ENCODE measurements at places on chromosomes 4 and X. TPM values are rescaled to one million over a fixed set of nuclear protein-coding genes. Genes with fewer than 3 reads are reported as not detected.

CHIC2 gene
- 7.3 TPM for total RNA-seq

- H3K36me3 ChIP-seq: no peaks in the 10 kb centered on the region
- H3K27ac ChIP-seq: no peak overlapping the region
- H3K27me3 ChIP-seq: no peaks in the 10 kb centered on the region
- H3K4me3 ChIP-seq: no peak overlapping the region
- no peak for DNase-seq
- H3K4me1 ChIP-seq: peaks cover 3% of the 10 kb centered on the region
Observed at GRCh38 chrX:39506131-39506530, 591.6 kb downstream of the BCOR start.

GRCh38 chr4:163693211-163693610 is 198.7 kb downstream of the TMA16 start:
- H3K27ac ChIP-seq: no peak overlapping the region
- no peaks in the 10 kb centered on the region for H3K36me3 ChIP-seq
- no peak overlapping the region for H3K4me3 ChIP-seq
- no peaks in the 10 kb centered on the region for H3K4me1 ChIP-seq
- no peaks in the 10 kb centered on the region for H3K27me3 ChIP-seq

USP17L11 gene
- not detected for total RNA-seq

HMX1 gene
- not detected for total RNA-seq

DNA sequence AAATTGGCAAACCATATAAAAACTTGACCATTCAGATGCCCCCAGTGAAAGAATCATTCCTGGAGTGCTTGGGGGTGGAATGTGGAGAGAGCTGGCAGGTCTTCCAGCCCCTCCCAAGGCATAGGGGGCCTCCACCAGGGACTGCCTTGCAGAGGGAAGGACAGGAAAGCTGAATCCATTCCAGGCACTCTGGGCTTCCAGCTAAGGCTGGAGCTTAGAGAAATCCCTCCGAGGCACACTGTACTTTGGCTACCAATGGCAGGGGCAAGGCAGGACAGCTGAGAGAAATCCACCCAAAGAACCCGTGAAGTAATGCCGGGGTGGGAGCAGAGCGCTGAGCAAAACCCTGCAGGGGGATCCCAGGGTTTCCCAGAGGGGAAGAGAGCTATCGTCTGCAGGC is 4.0 kb downstream of the CENPU start:
- H3K4me3 ChIP-seq: no peak overlapping the region
- no peaks in the 10 kb centered on the region for H3K36me3 ChIP-seq
- no peak overlapping the region for H3K27ac ChIP-seq
- no peak for DNase-seq
- H3K27me3 ChIP-seq: no peaks in the 10 kb centered on the region

PABPC1L2A gene
- total RNA-seq: not detected

DNA sequence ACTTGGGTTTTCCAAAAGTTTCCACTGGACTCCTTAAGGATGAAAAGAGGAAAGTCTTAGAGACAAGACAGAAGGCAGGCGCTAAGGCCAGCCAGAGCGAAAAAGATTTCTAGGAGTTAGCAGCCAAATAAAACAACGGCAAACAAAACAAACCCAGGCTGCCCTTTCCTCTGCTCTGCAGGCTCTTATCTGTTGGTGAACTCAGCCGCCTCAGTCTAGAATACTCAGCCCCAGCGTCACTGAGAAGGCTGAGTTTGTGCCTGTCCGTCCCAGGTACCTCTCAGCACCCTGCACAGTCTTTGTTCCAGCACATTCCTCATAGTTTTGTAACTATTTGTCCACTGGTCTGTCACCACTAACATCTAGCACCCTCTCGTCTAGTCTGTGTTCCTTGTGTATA is 75.6 kb upstream of the FAM9C start:
- H3K27ac ChIP-seq: peak overlapping the region; percentile 8
- no peaks in the 10 kb centered on the region for H3K36me3 ChIP-seq
- DNase-seq: peak; percentile 11
- H3K4me3 ChIP-seq: no peak overlapping the region
- no peaks in the 10 kb centered on the region for H3K27me3 ChIP-seq

ADGRG2 gene
- total RNA-seq: 0.25 TPM

DNA sequence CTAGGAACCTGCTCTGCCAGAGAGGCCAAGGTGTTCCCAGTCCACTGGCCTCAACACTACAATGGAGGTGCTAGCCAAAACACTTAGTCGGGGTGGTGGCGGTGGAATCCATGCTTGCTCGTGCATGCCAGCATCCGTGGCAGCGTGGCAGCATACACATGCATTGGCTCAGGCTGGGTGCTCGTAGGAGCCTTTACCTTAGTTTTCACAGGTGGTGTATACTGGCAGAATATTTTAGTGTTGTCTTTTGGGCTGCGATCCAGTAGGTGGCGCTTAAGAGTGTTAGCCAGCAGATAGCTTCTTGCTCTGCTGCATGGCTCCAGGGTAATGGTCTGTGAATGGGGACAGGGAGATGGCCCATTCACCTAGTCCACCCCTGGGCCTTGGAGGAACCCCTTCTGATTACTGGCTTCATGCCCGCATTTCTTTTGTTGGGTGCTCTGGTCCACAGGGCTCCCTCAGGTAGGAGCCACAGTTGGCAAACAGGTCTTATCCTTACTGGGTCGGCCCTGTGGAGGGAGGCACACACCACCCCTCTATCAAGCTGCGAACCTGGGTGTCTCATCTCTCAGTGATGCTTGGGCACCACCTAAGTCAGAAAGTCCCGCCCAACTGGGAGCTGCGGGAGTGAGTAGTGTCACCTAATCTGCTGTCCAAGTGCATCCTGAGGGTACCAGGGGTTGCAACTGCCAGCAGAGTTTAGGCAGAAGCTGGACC is 40.0 kb downstream of the RIPPLY1 start:
- H3K4me3 ChIP-seq: no peak overlapping the region
- H3K36me3 ChIP-seq: no peaks in the 10 kb centered on the region
- H3K27ac ChIP-seq: no peak overlapping the region
- H3K27me3 ChIP-seq: peaks cover 32% of the 10 kb centered on the region

DNA sequence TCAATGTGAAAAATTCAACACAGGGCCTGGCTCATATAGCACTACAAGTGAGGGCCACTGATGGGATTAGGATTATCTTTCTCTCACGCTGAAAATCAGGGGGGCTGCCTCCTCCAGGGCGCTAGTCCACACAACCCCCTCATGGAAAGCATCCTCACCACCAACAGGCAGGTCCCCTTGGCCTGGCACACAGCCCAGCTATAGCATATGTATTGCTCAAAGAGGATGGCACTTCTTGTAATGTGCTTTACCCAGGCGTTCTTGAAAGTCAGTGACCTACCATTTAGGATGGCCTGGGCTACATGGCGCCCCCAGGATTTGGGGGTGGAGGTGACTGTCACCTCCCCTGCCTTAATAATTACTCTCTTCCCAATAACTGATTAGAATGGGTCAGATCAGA is 71.0 kb upstream of the LSM6 start:
- H3K4me3 ChIP-seq: no peak overlapping the region
- no peaks in the 10 kb centered on the region for H3K4me1 ChIP-seq
- DNase-seq: no peak
- no peaks in the 10 kb centered on the region for H3K27me3 ChIP-seq
- H3K27ac ChIP-seq: no peak overlapping the region
- no peaks in the 10 kb centered on the region for H3K36me3 ChIP-seq

DNA sequence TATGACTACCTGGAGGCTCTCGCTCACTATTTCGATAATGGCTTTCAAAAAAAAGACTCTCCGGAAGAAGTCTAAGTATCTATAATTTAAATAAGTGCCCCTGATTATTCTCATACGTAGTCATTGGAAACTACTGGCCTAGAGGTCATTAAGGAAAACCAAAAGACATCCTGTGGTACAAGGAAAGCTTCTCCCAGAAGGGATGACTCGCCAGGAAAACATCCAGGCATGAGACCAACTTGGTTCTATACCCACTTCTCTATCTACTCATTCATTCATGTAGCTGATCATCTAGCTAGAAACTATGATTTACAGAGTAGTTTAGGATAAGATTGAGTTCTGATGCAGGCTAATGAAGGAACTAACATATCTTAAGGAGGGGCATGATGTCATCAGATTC is 37.7 kb downstream of the SOX3 start:
- no peaks in the 10 kb centered on the region for H3K27me3 ChIP-seq
- H3K27ac ChIP-seq: no peak overlapping the region
- no peaks in the 10 kb centered on the region for H3K36me3 ChIP-seq
- no peak overlapping the region for H3K4me3 ChIP-seq
- H3K4me1 ChIP-seq: no peaks in the 10 kb centered on the region

- H3K27ac ChIP-seq: no peak overlapping the region
- no peak for DNase-seq
- no peak overlapping the region for H3K4me3 ChIP-seq
- H3K4me1 ChIP-seq: no peaks in the 10 kb centered on the region
Observed at GRCh38 chrX:95063554-95063953, 1389.5 kb downstream of the FAM133A start.

PASD1 gene
- total RNA-seq: not detected

SUPT20HL1 gene
- total RNA-seq: not detected

DNA sequence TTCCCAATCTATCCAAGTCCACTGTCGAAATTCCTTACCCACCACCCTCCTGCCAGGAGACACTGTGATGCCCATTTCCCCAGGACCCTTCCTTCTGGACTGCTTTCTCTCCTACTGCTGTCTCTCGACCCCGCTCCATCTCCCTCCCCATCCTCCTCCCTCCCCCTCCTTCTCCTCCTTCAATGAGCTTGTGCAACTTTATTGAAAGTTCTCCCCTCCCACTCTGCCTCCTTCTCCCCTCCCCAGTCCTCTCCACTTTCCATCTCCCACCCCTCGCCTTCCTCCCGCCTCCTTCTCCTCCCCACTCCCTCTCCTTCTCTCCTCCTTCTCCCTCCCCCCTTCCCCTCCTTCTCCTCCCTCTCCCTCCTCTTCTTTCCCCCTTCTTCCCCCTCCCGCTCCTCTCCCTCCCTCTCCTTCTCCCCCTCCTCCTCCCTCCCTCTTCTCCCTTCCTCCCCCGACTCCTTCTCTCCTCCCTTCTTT is 116.6 kb upstream of the FAT1 start:
- peak overlapping the region; percentile 45 for H3K4me3 ChIP-seq
- peak overlapping the region; percentile 80 for H3K27ac ChIP-seq
- DNase-seq: peak; percentile 17
- H3K4me1 ChIP-seq: no peaks in the 10 kb centered on the region
- H3K27me3 ChIP-seq: no peaks in the 10 kb centered on the region

GRCh38 chr4:101140228-101140627 is 207.1 kb downstream of the PPP3CA start:
- no peaks in the 10 kb centered on the region for H3K36me3 ChIP-seq
- no peak for DNase-seq
- no peaks in the 10 kb centered on the region for H3K27me3 ChIP-seq
- H3K27ac ChIP-seq: no peak overlapping the region

DNA sequence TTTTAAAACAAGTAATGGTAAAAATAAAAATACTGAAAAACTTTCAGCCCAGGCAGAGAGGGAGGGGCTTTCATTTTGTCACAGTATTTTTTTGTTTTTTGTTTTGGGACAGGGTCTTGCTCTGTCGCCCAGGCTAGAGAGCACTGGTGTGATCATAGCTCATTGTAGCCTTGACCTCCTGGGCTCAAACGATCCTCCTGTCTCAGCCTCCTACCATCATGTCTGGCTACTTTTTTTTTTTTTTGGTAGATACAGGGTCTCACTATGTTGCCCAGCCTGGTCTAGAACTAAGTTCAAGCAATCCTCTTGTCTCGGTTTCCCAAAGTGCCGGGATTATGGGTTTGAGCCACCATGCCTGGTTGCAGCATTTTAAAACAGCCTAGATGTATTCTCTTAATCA is 40.8 kb upstream of the FAT1 start:
- no peak for DNase-seq
- H3K27ac ChIP-seq: no peak overlapping the region

- H3K36me3 ChIP-seq: no peaks in the 10 kb centered on the region
- no peaks in the 10 kb centered on the region for H3K27me3 ChIP-seq
- H3K4me1 ChIP-seq: peaks cover 48% of the 10 kb centered on the region
- H3K4me3 ChIP-seq: peak overlapping the region; percentile 71
- no peak for DNase-seq
Observed at GRCh38 chr4:39043861-39044363, 11.7 kb upstream of the TMEM156 start.

NELFA gene
- total RNA-seq: 9.7 TPM

NONO gene
- total RNA-seq: 115 TPM

PDCL2 gene
- total RNA-seq: not detected

TLR6 gene
- 1.1 TPM for total RNA-seq

- H3K4me1 ChIP-seq: peaks cover 69% of the 10 kb centered on the region
- peak; percentile 42 for DNase-seq
Observed at GRCh38 chr4:148056879-148057278, 325.0 kb downstream of the ARHGAP10 start.

GRCh38 chr4:87540146-87541058 is 11.2 kb upstream of the SPARCL1 start:
- DNase-seq: no peak
- no peaks in the 10 kb centered on the region for H3K27me3 ChIP-seq
- no peaks in the 10 kb centered on the region for H3K36me3 ChIP-seq

GPR50 gene
- total RNA-seq: not detected

DNA sequence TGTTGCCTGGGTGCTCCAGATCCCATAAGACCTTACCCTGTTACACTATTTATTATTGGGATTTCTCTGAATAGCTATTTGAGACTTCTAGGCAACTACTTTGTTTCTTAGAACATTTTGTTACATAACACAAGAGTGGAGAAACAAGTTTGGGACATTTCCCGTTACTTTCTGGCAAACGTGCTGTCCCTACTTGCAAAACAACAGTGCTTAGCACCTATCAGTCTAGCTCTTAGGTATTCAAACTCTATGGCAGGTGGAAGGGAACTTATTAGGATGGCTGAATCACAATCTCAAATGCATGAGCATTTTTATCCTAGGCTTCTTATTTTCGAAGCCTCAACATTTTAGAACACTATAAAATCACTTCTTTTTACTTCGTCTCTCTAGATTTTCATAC is 613.6 kb downstream of the DMD start:
- H3K27me3 ChIP-seq: no peaks in the 10 kb centered on the region
- no peak for DNase-seq
- H3K4me1 ChIP-seq: no peaks in the 10 kb centered on the region
- H3K27ac ChIP-seq: no peak overlapping the region
- H3K4me3 ChIP-seq: no peak overlapping the region

- H3K27ac ChIP-seq: no peak overlapping the region
- H3K27me3 ChIP-seq: no peaks in the 10 kb centered on the region
- H3K4me1 ChIP-seq: no peaks in the 10 kb centered on the region
Observed at GRCh38 chr4:156321203-156321602, 367.5 kb upstream of the CTSO start.

- H3K27ac ChIP-seq: no peak overlapping the region
- peaks cover 10% of the 10 kb centered on the region for H3K4me1 ChIP-seq
- no peak overlapping the region for H3K4me3 ChIP-seq
Observed at GRCh38 chr4:2058264-2059045, 672 bp upstream of the NAT8L start.

DNA sequence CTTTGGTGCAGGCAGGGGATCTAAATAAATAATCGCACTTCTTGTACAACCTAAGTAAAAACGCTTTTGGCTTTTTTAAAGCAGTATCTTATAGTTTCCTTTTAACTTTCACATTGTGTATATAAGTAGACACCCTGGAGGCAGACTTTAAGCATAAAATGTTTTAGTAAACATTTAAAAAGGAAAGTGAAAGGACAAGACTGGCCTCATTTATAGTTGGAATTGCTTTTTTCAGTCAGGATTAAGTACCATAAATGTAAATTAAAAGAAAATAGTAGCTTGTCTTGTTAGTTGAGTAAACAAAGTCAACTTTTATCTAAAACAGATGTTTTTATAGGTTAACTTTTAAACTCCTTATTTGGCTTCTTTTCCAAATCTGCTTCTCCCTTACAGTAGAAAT is 39.7 kb downstream of the PTPN13 start:
- no peak overlapping the region for H3K4me3 ChIP-seq
- no peaks in the 10 kb centered on the region for H3K27me3 ChIP-seq
- H3K36me3 ChIP-seq: no peaks in the 10 kb centered on the region
- no peaks in the 10 kb centered on the region for H3K4me1 ChIP-seq

REELD1 gene
- total RNA-seq: 0.12 TPM

GRCh38 chr4:8580321-8581093 is at the start of gene GPR78:
GPR78 (plus strand) TSS chr4:8580392; CDS start chr4:8580983, 591 bp downstream.
- no peaks in the 10 kb centered on the region for H3K4me1 ChIP-seq
- DNase-seq: peak; percentile 34
- no peak within 1 kb of the TSS for H3K27ac ChIP-seq
- peaks cover 78% of the 10 kb centered on the region for H3K27me3 ChIP-seq
